ENCODE measurements at places on chromosomes 5 and 9.

GRCh38 chr5:130151239-130151638 is 247.0 kb downstream of the CHSY3 start:
- no peak for DNase-seq

GRCh38 chr5:45295231-45295630 is 400.9 kb downstream of the HCN1 start:
- no peak for DNase-seq

DNA sequence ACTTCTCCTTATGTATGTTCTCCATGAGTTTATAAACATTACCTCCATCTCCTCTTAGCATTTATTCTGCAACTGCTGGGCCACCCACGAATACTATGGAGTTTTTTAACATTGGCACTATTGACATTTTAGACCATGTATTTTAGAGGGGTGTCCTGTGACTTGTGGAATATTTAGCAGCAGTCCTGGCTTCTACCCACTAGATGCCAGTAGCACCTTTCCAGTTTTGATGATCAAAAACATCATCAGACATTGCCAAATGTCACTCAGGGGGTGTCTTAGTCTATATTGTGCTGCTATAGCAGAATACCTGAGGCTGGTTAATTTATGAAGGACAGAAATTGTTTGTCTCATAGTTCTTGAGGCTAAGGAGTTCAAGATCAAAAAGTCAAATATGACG is 187.5 kb upstream of the RORB start:
- DNase-seq: no peak

- DNase-seq: no peak
These were observed 2.5 kb downstream of the LHX6 start for GRCh38 chr9:122226142-122226757.

DNA sequence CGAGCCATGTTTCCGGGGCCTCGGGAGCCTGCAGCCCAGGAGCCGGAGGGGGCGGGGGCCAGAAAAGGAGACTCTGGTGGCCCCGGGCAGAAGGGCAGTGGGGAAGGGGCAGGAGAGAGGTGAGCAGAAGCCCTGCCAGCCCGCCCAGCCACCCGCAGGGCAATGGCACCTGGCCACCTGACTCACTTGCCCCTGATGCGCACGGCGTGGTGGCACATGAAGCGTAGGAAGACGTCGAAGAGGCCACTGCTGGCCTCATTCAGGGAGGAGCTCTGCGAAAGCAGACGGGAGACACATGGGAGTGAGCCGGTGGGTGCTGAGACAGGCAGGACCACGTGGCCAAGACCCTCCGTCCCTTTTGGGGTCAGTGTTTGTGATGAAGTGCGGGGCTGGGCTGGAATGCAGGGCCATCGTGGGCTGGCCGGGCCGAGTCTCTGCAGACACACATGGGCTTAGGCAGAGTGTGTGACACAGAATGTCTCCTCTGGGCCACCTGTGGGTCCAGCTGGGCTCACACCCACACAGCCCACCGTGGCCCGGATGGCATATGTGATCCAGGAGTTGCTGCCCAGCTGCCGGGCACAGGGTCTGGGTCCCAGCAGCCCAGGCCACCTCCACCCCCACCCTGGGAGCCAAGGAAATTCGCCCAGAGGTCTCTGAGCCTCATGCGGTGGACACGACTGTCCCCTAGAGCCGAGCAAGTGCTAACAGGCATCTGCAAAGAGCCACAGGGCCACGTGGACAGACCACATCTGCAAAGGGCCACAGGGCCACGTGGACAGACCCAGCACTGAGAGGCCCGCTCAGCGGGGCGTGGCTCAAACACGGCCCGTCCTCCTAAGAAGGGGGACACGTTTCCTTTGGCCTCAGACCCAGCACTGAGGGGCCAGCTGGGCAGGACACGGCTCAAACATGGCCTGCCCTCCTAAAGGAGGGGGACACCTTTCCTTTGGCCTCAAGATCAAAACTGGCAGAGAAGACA is 23.6 kb downstream of the TERT start:
- no peak for DNase-seq

GRCh38 chr5:5182508-5183188 is 42.5 kb downstream of the ADAMTS16 start:
- DNase-seq: no peak

- no peak for DNase-seq
These were observed 3.6 kb upstream of the SPATA31E1 start for GRCh38 chr9:87878989-87879511.

GRCh38 chr9:22683700-22684075 is 237.1 kb downstream of the DMRTA1 start:
- no peak for DNase-seq

GRCh38 chr5:39469777-39470415 is 45.1 kb upstream of the DAB2 start:
- DNase-seq: no peak

- no peak for DNase-seq
These were observed 78.4 kb upstream of the PAPPA start for GRCh38 chr9:116075191-116075590.

DNA sequence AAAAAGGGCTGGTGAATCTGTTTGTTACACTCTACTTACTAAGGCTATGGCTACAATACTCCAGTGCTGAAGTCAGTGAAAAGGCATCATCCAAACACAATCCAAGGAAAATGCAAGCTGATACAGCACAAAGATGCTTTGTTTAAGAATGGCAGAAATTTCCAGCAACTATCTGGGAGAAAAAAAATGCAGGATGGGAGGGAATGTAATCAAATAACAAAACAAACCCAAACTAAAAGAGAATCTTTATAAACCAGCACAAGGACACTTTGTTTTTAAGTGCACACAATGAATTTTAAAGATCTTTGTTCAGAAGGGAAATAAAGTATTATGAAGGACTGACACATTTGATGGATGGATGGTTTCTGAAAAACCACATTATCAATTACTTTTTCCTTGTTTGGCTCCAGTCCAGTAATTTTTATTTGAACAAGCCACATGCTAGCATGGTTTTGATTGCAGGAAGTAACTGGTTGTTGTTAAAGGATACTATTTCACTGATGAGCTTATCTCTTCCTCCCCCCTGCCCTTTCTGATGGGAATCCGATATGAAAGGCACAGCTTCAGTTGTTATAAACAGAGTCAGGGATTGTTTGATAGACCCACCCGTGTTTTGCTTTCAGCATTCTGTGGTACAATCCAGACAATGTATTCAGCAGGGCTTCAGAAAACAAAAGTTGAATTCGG is 12.1 kb upstream of the TLE4 start:
- no peak for DNase-seq

DNA sequence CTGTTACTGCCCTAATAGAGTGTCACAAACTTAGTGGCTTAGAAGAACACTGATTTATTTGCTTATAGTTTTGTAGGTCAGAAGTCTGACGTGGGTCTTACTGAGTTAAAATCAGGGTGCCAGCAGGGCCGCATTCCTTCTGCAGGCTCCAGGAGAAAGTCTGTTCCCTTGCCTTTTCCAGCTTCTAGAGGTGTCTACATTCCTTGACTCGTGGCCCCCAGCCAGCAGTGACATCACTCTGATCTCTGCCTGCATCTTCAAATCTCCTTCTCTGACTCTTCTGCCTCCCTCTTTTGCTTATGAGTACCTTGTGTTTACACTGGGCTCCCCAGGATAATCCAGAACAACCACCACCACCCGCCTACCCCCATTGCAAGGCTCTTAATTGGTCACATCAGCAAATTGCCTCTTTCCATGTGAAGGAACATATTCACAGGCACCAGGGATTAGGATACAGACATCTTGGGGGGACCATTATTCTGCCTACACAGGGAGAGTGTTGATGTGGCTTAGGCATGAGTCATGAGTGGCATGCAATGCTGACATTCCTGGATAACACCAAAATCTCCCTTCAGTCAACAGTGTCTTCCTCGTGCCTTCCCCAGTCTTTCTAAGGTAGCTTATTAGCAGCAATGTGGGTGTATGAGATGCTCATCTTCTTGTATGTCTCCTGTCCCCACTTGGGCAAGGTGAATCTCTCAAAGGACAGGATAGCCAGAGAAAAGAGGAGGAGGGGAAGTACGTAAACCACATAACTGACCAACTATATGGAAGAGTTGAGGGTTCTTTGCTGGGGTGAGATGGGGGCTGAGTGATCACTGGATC is 24.4 kb downstream of the CYFIP2 start:
- DNase-seq: no peak

DNA sequence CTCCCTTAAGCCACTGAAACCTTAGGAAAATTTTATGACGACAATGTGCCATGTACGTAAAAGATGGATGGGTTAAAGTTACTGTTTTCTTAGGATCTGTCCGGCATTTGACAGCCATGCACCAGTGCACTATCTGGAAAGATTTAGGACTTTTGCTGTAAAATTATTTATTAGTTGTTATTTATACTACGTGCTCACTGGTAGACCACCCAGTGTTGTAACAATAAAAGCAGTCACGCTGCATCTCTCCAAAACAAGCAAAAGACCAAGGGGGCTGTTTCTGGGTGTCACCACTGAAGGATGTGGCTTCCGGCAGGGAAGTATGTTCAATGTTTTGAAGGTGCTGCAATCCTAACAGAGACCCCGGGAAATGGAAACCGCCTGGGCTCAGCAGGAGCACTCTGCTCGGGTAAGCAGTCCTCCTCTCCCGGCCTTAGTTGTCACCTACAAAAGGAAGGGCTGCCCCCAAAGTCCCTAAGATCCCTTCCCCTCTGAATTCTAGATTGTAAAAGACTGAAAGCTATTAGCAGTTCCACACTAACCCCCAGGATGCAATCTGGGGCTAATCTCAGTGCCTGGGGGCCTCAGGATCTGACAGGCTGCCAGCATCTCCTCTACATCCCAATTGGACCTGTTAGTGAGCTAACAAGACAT is 38.6 kb downstream of the SAXO1 start:
- DNase-seq: no peak

GRCh38 chr5:159887050-159887449 is 29.2 kb upstream of the ADRA1B start:
- DNase-seq: no peak

DNA sequence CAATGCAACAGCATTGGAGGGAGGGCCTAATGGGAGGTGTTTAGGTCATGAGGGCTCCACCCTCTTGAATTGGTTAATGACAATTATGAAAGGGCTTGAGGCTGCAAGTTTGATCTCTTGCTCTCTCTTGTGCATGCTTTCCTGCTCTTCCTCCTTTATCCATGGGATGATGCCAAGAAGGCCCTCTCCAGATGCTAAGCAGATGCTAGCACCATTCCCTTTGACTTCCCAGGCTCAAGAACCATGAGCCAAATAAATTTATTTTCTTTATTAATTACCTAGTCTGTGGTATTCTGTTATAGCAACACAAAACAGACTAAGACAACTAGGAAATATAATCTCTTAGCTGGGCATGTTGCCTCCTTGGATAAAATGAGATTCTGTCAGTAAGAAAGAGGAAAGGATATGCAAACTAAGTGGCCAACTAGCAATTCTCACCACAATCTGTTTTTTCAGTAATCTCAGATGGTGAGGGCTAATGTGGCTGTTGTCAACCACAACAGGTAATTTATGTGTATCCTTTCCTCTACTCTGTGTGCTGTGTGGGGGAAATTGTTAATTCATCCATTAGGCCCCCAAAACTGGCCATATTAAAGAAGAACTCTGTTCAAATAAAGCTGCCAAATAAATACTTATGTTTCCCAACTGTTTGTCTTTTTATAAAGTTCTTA is 269.1 kb upstream of the CD180 start:
- no peak for DNase-seq

DNA sequence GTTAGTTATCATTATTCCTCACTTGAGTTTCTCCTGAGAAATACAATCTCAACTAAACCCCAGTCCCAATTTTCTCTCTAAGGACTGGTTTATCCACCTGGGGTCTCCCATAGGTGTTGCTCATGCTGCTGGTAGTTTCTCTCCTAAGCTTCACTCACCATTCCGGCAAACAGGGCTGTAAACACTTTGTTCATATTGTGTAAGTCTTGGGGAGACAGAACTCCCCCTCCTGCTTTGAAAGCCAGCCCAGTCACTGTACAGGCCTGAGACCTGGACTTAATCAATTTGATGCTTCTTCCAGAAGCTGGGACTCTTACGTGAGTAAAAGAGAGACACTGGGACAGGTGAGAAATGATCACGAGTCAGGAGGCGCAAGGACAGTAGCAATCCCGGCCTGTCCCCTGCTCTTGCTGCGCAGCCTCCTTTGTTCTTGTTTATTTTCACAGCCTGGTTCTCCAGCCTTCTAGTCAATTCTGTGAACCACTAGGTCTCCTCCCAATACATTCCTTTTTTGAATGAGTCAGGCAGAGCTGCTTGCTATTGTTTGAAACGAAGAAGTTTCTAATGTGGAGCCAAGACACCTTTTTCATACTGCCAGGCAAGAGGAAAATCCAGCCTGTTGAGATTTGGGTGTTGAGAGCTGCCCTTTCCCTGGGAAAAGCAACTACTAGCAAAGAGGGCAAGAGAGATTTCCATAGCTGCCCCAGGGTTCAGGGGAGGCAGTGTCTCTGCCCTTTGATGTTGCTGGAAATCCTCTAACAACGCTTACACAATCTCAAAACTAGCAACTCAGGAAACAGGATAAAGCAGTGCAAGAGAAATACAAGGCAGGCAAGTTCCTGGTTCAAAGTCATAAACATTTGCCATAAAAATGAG is 9.2 kb upstream of the SHROOM1 start:
- DNase-seq: no peak

GRCh38 chr5:38187532-38187931 is 70.8 kb upstream of the EGFLAM start:
- no peak for DNase-seq
